ENCODE measurements at places on chromosomes 5 and 9. TPM values are rescaled to one million over a fixed set of nuclear protein-coding genes. Genes with fewer than 3 reads are reported as not detected.

GRCh38 chr9:135522137-135522877, 1.1 kb downstream of the LCN1 start:
- DNase-seq, result no peak

GRCh38 chr5:111748304-111748763, 8.7 kb downstream of the NREP start:
- DNase-seq, result no peak

DNA sequence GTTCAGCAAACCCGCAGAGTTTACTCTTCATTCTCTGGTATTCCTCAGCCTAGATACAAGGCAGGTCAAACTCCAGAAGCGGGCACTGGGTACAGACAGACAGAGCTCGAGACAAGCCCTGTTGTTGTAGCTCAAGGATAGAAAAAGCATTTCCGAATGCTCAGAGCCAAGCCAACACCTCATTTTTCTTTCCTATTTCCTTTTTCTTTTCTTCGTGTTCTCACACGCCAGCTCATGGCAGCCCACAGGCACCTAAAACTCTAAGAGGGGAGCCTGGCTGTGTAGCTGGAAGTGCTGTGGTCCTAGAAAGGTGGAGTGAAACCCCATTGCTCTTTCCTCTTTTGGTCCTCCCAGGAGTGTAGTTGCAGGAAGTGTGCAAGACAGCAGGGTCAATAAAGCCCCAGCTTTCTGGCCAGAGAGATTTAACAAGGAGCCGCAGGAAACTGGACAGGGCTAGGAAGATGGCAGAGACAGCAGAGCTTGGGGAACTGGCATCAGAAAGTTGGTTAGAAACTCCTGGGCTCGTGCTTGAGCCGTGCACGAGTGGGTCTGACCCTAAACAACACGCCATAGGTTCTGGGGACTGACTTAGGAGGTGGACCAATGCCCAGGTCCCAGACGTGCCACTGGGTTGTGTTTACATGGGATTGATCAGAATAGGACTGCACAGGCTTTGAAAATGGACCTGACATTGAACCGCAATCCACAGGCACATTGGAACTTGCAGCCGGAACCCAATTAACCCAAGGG, 41.6 kb downstream of the ADAMTS2 start:
- no peak for DNase-seq

DNA sequence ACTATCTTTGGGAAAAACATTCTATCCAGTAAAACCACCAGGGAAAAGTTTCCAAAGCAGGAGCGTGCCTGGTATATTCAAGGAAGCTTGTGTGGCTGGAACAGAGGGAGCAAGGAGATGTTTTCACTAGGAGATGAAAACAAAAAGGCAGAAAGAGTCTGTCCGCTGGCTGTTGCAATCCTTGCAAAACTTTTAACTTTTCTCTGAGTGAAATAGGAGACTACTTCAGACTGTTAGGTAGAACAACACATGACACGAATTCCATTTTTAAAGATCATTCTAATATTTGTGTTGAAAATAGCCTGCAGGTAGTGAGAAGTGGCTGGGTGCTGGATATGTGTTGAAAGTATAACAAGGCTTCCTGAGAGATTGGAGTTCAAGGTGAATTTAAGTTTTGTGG, 69.5 kb downstream of the PRR16 start:
- DNase-seq, result no peak

DNA sequence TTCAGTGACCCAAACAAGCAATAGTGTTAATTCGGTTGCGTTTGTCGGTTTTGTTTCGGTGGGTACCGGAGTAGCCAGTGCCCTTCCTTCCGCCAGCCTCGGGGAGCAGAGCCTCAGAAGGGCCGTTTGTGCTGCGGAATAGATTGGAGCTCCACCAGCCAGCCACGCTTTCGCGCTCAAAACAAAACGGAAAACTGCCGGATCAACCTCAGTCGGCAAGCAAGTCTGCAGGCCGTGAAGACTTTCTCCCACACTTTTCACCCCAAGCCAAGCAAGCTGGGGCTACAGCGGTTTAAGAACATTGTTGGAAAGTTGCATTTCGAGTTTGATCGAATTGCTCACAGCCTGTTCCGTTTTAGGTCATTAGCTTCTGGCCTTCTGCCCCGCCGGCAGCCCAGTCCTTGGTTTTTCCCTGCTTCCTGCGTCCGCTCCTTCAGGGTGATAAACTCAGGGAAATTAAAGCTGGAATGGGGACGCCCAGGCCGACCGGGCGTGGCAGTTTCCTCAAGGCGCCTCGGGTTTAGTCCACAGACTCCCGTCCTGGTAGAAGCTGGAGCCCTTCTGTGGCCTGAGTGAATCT, 803 bp upstream of the CCNO start:
- DNase-seq, result peak; percentile 56

DNA sequence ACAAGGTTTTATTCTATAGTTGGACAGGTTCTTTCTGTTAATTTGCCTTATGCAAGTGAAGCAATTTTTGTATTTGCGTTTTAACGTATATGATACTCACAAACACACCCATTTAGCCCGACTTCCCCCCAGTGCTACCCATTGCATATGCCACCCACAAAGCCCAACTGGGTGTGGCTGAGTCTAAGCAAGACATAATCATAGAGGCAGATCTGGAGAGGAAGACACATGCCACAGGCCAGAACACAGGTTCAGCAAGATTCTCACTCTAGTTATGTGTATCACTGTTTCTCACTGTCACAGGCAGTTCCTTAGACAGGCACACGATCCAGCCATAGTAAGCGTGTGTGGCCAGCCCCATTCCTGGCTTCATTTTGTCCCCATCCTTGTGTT, 29.0 kb upstream of the PUM3 start:
- DNase-seq, result no peak

GRCh38 chr9:132384376-132384775, 22.3 kb downstream of the TTF1 start:
- no peak for DNase-seq

DNA sequence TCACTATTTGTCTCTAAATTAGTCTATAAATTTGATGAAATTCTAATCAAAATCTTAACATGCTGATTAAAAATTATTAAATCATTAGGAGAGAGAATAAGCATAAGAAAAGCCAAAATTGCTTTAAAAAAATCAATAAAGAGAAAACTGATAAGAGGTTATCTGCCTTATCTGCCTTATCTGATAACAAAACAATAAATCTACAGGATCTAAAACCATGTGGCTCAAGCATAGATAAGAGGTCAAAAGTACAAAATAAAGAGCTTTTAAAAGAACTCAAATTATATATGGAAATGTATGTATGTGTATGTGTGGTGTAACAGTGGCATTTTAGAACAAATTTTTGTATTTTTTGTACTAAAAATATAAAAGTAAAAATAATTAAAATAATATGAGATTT, 18.6 kb downstream of the TRIM14 start:
- DNase-seq, result no peak

Gene CCL28
- polyA plus RNA-seq, result 7.1 TPM

Gene C9orf57
- polyA plus RNA-seq, result not detected

Gene TGFBI
- polyA plus RNA-seq, result 9.4 TPM

Gene PRSS3
- 3.4 TPM for polyA plus RNA-seq

Gene PLCXD3
- polyA plus RNA-seq, result 0.03 TPM

Gene F2RL2
- 0.70 TPM for polyA plus RNA-seq

All from GM23338 (cell line).